Esophagus muscularis mucosa (tissue), 4 donors: ENCODE measurements at places on chromosomes 2 and 18.

- DNase-seq: no peak
Observed at GRCh38 chr2:150716186-150716585, 228.7 kb upstream of the RND3 start.

GRCh38 chr2:186611526-186611925 is 21.7 kb downstream of the ITGAV start:
- DNase-seq: no peak

DNA sequence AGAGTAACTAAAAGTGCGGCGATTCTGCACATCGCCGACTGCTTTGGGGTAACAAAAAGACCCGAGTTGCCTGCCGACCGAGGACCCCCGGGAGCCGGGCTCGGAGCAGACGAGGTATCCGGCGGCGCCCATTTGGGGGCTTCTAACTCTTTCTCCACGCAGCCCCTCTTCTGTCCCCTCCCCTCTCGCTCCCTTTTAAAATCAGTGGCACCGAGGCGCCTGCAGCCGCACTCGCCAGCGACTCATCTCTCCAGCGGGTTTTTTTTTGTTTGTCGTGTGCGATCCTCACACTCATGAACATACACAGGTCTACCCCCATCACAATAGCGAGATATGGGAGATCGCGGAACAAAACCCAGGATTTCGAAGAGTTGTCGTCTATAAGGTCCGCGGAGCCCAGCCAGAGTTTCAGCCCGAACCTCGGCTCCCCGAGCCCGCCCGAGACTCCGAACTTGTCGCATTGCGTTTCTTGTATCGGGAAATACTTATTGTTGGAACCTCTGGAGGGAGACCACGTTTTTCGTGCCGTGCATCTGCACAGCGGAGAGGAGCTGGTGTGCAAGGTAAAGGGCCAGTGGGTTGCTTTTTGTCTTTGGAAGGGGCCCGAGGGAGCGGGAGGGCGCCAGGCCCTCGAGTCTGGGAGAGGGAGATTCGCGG is 1.4 kb downstream of the TRIB2 start:
- no peak for DNase-seq

DNA sequence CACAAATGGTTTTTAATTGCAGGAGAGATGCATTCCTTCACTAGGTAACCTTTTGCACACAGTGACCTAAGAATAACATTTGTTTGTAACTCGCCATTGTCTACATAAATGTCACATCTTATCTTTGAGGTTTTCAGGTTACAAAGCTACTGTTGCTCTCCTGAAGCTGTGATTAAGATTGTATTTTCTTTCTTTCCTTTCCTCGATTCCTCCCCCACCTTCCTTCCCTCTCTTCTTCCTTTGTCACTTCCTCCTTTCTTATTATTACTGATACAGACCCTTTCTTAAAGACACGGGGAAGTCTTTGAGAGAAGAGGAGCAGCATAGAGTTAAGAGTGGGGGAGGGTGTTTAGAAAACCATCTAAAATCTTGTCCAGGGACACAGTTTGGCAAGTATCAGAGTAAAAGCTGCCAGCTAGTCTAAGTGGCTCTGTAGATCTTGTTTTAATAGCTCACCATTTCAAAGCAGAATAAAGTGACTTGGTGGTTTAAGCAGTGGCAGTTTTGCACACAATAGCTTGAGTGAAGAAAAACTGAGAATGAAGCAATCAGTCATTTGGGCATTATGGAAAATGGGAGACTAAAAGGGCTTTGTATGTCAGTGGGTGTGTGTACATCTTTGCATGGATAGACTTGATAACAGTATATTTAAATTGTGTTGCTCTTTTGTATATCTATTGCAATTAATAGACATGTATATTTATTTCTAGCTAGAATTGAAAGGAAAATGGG is 10.9 kb downstream of the CERS6 start:
- no peak for DNase-seq

DNA sequence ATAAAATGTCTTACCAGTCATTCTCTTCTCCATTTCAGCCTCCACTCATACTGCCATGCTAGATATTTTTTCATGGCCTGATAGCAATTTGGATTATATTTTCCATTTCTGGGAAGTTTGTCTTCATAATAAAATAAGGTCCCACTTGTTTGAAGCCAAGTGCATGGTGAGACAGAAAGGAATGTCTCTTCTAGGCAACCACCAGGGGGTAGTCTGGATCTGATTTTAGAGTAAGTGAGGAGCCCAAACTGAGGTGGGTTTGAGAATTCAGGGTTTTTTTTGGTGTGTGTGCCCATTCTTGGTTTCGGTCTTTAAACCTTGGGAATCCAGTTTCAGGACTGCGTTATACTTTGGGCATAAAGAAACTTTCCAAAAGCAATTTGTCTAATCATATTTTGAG is 315.5 kb downstream of the RPRM start:
- DNase-seq: no peak

DNA sequence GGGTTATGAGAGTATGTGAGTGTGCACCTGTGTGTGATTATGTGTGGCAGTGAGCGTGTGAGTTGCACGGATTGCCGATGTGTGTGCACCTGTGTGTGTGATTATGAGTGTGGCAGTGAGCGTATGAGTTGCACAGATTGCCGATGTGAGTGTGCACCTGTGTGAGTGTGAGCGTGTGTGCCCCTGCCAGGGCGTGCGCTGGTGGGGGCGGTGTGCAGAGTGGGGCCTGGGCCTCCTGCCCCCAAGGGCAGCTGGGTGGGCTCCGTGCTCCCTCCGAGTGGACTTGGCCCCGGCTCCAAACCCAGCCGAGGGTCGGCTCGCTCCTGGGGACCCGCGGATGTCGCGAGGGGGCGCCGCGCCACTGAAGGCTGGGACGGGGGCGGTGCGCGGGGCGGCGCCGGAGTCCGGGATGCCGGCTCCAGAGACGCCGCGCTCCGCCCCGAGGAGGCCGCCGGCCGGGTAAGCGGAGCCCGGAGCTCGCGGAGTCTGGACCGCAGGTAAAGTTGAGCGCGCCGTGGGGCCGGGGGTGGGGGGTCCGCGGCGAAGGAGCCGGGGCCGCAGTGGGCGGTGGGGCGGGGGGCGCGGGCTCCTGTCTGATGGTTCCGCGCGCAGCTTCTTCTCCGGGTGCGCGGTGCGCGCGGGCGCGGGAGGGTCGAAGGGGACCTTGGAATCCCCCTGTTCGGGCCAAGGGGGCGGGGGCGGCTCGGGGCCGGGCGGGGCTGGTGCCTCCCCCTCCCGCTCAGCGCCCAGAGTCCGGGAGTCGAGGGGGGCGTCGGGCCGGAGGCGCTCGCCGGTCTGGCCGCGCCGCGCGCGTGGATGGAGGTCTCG is at the start of gene KCNG2:
TSS of gene KCNG2 (plus strand) at position 421 of the 828 bp plus-strand sequence. CDS start 65,730 bp downstream, outside the sequence.
- no peak for DNase-seq

- DNase-seq: no peak
Observed at GRCh38 chr2:156196031-156196430, 136.5 kb downstream of the NR4A2 start.

GRCh38 chr2:178827739-178828485 is 20.7 kb upstream of the TTN start:
- DNase-seq: no peak

DNA sequence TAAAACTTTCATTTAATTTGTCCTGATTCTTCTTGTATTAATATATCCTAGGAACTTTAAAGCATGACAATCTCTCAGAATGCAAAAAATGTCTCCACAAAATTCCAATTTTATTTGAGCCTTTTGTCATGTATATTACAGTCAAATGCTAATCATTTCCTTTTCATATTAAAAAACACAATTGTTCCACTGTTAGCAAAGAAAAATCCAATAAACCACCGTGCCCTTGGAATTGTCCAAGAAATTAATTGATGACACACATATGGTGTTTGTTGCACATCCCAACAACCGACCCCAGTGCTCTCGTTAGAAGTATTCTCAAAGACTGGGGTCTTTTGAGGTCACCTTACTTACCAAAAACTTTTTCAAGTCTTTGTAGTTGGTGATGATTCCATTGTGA is 28.1 kb downstream of the GFPT1 start:
- DNase-seq: no peak

DNA sequence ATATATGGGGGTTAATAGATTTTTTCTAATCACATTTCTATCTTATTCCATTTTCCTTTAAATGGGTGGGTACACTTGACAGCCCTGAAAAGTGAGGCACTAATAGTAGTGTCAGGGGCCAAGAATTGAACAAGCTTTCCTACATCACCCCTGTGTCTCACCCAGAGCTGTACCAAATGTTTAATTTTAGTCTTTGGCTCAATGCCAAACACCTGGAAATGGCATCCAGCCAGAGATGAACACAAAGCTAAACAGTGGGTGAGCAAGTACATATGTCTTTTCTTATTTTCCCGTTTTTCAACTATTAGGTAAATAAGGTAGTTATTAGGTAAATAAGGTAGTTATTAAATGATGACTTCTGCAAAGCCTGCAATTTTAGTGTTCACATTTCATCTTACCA is 276.3 kb upstream of the ERBB4 start:
- DNase-seq: no peak

GRCh38 chr2:65380255-65380654 is 52.1 kb downstream of the SPRED2 start:
- DNase-seq: no peak

DNA sequence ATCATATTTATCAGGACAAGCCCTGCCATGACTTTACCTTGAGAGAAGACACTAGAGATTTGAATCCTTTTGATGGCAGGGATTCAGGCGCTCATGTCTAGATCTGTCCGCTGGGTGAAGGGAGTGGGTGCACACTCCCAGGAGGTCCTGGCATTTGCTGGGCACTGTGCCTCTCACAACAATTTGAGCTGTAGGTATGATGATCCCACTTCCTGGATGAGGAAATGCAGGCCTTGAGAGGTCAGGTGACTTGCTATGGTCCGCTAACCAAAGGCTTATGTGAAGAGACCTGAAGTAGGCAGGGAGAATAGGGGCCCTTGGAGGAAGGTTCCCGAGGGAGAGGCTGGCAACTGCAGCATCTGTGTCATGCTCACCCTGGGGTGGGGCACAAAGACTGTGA is 206.1 kb downstream of the HAUS1 start:
- no peak for DNase-seq

DNA sequence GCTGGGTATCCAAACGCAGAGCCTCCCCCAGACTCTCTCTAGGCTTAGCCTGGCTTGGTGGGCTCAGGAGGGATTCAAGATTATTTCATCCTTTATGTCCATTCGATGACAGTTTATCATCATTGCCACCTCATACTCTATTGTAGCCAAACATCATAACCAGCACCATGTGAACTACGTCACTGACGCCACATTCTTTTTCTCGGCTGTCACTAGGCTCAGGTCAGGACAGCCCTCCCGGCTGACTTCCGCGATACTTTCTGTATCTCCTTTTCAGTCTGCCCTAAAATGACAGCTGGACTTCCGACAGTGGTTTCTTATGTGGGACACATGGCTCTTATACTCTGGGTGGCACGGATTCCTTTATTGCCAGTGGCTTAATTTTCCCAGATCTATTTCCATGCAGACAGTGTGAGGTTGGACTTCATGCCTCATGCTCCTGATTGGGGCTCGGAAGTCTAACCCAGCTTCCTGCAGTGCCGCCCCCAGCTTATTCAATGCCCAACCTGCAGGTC is 39.8 kb upstream of the SMIM21 start:
- DNase-seq: no peak

GRCh38 chr2:175914846-175915245 is 87.2 kb downstream of the LNPK start:
- no peak for DNase-seq

- DNase-seq: no peak
Observed at GRCh38 chr18:70507970-70508369, 219.1 kb downstream of the SOCS6 start.

DNA sequence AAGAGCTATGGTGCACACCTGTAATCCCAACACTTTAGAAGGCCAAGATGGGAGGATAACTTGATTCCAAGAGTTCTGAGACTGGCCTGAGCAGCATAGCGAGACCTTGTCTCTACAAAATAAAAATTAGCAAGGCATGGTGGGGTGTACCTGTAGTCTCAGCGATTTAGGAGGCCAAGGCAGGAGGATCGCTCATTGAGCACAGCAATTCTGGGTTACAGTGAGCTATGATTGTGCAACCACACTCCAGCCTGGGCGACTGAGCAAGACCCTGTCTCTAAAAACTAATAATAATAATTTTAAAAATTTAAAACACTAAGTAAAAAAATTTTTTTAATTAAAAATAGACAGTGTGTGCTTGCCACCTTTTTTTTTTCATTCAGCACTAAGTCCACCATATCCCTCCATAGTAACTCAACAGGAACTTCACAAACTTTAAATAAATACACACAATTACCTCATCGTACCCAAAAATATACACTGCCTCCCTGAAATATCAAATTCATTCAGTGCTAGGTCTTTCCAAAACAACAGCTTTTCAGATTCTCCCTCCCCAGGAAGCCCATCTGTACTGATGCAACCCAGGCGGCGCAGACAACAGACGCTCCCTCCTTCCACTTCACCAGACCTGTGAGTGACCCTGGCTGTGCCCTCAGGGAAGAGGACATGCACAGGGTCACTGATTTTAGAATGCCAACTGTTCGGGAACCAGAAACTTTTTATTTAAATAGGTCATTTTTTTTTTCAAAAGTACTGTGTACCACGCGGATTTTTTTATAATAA is 29.6 kb downstream of the FAM168B start:
- no peak for DNase-seq

- DNase-seq: no peak
Observed at GRCh38 chr18:39835303-39836030, 2119.6 kb upstream of the PIK3C3 start.

GRCh38 chr2:65549631-65550030 is 117.2 kb upstream of the SPRED2 start:
- no peak for DNase-seq

DNA sequence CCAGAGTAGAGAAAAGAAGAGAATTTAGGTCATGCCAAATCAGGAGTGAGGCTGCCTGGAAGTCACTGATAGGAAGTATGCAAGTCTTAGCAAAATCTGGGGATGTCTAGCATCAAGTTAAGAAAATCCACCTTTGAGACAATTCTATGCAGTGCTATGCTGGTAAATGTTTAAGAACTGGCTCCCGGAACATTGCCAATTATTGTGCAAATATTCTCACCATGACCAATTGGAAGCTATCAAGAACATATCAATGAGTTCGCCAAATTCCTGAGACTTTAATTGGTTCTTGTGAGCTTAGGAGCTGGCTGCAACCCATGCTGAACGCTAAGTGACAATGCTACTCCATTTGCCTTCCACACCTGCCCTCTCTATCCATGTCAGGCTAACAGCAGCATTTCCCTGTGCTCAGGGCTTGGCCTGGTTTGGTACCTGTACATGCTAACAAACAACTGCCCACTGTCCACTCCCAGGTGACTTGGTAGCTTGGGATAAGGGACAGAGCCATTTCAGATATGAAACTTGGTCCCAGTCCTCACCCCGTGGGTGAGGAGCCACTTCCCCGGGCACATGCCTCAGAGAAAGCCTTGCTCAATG is 172.9 kb upstream of the KLHL29 start:
- no peak for DNase-seq
